ENCODE measurements at places on chromosomes 11 and 22. TPM values are rescaled to one million over a fixed set of nuclear protein-coding genes. Genes with fewer than 3 reads are reported as not detected.

GRCh38 chr22:29207243-29207550 is 1.5 kb downstream of the EMID1 start:
- peaks cover 34% of the 10 kb centered on the region for H3K27me3 ChIP-seq
- no peak overlapping the region for H3K4me3 ChIP-seq
- no peak overlapping the region for H3K27ac ChIP-seq
- peak; percentile 77 for DNase-seq

MISFA gene
- 0.29 TPM for total RNA-seq

KCNA4 gene
- under 0.01 TPM for total RNA-seq

GRCh38 chr11:129440028-129440713 is 64.5 kb downstream of the BARX2 start:
- no peak overlapping the region for H3K27ac ChIP-seq
- H3K4me1 ChIP-seq = no peaks in the 10 kb centered on the region
- no peak overlapping the region for H3K4me3 ChIP-seq
- H3K27me3 ChIP-seq = peaks cover 3% of the 10 kb centered on the region
- no peak for DNase-seq
- H3K36me3 ChIP-seq = no peaks in the 10 kb centered on the region

- peak; percentile 14 for DNase-seq
- no peaks in the 10 kb centered on the region for H3K27me3 ChIP-seq
- H3K27ac ChIP-seq = no peak overlapping the region
- H3K36me3 ChIP-seq = no peaks in the 10 kb centered on the region
Measured at GRCh38 chr11:93194673-93195291, 3.0 kb downstream of the SLC36A4 start.

DNA sequence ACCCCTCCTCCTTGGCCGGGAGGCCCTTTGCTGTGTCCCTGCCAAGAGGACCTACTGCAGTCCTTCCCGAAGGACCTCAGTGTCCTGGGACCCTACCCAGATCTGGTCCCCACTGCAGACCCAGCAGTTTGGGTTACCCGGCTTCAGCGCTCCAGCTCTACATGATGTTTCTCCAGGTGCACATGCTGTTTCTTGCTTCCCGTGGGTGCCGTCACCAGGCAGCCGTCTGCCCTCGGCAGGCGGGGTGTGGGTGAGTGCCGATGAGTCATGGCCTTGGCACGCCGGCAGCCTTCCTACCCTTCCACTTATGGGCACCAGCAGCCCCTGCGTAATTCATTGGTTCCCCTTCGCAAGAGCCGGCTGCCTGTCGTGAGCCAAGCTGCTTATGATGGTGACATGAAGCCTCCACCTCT is 101.8 kb downstream of the BCR start:
- peaks cover 19% of the 10 kb centered on the region for H3K36me3 ChIP-seq
- H3K4me3 ChIP-seq = no peak overlapping the region
- DNase-seq = peak; percentile 98
- H3K27me3 ChIP-seq = no peaks in the 10 kb centered on the region

APOC3 gene
- not detected for total RNA-seq

GRCh38 chr11:27509908-27510307 is 3.3 kb upstream of the LIN7C start:
- peaks cover 24% of the 10 kb centered on the region for H3K4me1 ChIP-seq
- H3K27ac ChIP-seq = no peak overlapping the region
- H3K36me3 ChIP-seq = no peaks in the 10 kb centered on the region
- no peak overlapping the region for H3K4me3 ChIP-seq

DNA sequence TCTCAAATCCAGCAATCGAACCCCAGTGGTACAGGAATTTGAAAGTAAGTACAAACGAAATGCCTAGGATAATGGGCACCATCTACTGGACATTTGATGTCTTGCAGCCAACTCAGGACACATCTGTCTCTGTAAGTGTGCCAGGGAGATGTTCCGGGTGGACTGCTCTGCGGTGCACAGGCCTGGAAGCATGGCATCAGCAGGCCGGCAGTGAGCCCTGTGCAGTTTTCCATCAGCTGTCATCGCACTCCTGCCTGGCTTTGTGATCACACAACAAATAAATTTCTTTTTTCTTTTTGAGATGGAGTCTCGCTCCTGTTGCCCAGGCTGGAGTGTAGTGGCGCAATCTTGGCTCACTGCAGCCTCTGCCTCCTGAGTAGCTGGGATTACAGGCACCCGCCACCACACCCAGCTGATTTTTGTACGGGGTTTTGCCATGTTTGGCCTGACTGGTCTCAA is 71.0 kb downstream of the JAM3 start:
- H3K27ac ChIP-seq = no peak overlapping the region
- peaks cover 8% of the 10 kb centered on the region for H3K4me1 ChIP-seq
- no peaks in the 10 kb centered on the region for H3K27me3 ChIP-seq
- peak; percentile 86 for DNase-seq
- H3K4me3 ChIP-seq = peak overlapping the region; percentile 43

- no peak for DNase-seq
- no peak overlapping the region for H3K27ac ChIP-seq
- no peak overlapping the region for H3K4me3 ChIP-seq
- H3K36me3 ChIP-seq = no peaks in the 10 kb centered on the region
- peaks cover 16% of the 10 kb centered on the region for H3K4me1 ChIP-seq
Measured at GRCh38 chr11:107688322-107688918, 23.4 kb downstream of the SLN start.

DMC1 gene
- 3.3 TPM for total RNA-seq

DNA sequence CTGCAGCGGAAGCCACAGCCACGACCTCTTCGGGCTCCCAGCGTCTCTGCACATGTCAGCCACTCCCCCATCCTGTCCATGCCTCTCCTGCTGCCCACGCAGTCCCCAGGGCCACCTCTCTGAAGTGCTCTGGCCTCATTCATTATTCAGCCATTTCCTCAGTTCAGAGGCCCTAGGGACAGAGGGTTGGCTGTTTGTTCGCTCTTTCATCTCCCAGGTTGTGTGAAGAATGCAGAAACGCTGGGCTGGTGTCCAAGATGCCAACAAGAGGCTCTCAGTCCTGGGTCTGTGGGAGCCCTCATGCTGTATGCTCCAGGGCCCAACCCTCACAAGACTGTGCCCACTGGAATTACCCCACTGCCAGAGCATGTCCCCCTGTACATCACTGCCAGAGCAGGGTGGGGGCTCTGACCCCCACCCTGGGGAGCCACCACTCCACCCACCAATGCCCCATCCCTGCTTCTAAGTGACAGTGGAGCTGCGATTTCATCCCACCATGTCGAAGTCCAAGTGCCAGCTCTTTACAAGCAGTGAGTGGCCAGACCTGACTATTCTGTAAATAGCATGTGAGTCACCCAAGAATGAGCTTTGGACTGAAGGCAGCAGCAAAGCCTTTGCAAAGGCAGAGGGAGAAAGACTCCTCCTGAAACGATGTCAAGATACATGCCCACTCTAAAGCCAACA is 209.6 kb downstream of the BUD13 start:
- no peaks in the 10 kb centered on the region for H3K27me3 ChIP-seq
- no peak overlapping the region for H3K4me3 ChIP-seq
- no peak overlapping the region for H3K27ac ChIP-seq
- no peak for DNase-seq

C22orf31 gene
- not detected for total RNA-seq

SHISAL1 gene
- 52.5 TPM for total RNA-seq

RAB3IL1 gene
- total RNA-seq = 20.3 TPM

BTBD18 gene
- not detected for total RNA-seq

CALCA gene
- total RNA-seq = not detected

DERL3 gene
- total RNA-seq = 0.36 TPM

DNA sequence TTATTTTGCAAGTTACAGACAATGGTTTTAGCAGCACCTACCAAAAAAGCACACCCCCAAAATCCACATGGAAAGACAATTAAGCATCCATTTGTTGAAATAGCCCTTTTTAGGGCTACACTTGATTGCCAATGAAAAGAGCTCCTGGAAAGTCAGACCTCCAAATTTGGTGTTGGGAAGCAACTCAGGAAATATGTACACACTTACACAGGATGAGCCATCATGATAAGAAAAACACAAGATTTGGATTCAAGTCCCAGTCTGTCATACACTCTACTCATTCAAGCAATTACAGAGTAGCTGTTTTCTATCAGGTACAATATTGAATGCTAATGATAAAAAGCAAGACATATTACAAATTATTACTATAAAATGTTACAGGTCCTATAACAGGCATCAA is 31.5 kb downstream of the FAM168A start:
- H3K36me3 ChIP-seq = no peaks in the 10 kb centered on the region
- H3K27me3 ChIP-seq = no peaks in the 10 kb centered on the region
- H3K27ac ChIP-seq = peak overlapping the region; percentile 23
- H3K4me3 ChIP-seq = no peak overlapping the region
- peaks cover 19% of the 10 kb centered on the region for H3K4me1 ChIP-seq

DNA sequence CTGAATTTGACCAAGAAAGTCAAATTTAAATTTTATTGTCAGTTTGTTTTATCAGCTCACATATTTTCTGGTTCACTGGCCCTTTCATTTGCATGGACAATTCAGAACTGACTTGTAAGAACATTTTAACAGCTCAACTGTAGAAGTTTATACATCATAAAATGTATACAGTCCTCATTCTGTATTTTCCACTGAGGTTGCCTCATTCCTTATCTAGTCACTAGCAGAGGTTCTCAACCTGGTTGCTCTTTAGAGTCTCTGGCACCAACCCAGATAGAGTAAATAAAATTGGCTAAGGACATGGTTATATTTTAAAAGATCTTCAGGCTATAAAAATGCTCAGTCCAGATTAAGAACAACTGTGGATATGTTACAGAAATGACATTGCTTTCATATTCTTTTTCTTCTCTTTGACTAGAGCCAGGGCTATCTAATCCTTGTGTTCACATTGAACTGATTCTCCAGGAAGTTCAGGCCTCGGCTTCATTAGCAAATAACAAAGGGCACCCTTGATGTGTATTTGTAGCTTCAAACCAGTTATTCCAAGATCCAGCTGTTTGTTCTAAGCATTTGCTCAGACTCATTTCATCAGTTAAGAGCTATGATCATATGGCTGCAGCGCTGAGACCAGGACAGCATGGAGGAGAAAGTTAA is 782.5 kb downstream of the ETS1 start:
- no peak for DNase-seq
- no peak overlapping the region for H3K4me3 ChIP-seq
- H3K4me1 ChIP-seq = no peaks in the 10 kb centered on the region
- H3K27ac ChIP-seq = no peak overlapping the region

DNA sequence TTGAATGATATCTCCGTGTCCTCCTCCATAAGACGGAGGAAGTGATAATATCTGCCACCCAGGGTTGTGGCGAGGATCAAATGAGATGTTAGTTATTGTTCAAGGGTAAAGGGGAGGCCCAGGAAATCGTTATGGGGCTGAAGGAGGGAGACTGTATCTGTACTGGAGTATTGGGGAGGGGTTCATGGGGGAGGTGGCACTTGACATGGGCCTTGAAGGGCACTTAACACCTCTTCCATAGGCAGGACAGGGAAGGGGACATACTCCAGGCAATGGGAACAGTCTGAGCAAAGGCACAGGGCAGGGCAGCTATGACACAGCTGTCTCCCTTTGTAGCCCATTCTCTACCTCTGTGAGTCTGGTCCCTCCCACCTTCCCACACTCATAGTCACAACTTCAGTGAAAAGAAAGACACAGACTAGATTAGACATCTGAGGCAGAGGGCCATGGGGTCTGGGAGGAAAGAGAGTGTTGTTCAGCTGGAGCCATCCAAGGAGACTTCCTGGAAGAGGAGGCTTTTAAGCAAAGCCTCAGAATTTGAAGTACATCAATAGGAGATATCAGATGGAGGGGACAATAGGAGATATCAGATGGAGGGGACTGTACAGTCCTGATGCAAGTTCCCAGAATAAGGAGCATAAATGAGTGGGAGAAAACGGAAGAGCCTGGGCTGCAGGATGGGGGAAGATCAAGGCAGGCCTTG is 15.8 kb upstream of the DGKZ start:
- peaks cover 2% of the 10 kb centered on the region for H3K4me1 ChIP-seq
- peaks cover 57% of the 10 kb centered on the region for H3K27me3 ChIP-seq
- peak; percentile 54 for DNase-seq
- H3K36me3 ChIP-seq = no peaks in the 10 kb centered on the region
- no peak overlapping the region for H3K27ac ChIP-seq

- no peaks in the 10 kb centered on the region for H3K27me3 ChIP-seq
- DNase-seq = no peak
- H3K4me3 ChIP-seq = no peak overlapping the region
- no peaks in the 10 kb centered on the region for H3K4me1 ChIP-seq
- H3K36me3 ChIP-seq = no peaks in the 10 kb centered on the region
Measured at GRCh38 chr22:27629908-27630673, 171.5 kb downstream of the MN1 start.

GRCh38 chr22:30755759-30756124 is 61.1 kb downstream of the OSBP2 start:
- peak; percentile 77 for DNase-seq
- no peaks in the 10 kb centered on the region for H3K4me1 ChIP-seq
- no peaks in the 10 kb centered on the region for H3K27me3 ChIP-seq
- H3K27ac ChIP-seq = no peak overlapping the region

DNA sequence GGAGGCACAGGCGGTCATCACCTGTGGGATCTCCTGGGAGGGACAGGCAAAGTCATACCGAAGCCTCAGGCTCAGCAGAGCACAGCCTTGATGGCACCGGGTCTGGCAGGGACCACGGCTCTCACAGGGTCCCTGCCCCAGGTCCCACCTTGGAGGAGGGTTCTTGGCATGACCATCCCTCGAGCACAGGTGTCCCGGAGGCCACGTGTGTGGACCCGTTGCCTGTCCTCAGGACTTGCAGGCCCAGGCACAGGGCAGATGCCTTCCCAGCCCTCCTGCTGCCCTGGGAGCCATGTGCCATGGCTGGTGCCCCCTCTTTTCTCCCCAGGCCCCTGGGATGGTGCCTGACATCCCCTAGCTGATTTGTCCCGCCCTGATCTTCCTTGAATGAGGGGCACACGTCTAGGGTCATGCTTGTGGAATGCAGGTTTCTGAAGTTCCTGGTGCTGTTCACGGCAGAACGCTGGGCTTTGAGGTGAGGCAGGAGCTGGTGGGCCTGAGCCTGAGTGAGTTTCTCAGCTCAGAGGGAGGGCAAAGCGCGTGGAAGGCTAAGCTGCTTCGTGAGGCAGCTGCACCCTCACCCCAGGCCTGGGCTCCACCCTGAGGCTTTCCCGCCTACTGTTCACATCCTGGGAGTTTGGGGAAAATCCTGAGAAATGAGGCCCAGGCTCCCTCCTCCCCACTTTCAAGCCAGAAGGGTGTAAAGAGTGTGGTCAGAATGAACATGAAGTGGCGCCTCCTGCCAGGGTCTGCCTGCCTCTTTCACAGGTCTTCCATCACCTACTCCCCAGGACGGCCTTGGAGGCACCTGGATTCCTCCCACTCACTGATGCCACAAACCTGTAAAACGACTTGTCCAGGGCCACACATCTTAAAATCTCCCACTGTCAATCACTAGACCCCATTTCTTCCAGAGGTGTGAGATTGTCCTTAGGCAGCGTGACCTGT is 325.8 kb upstream of the B3GAT1 start:
- H3K27me3 ChIP-seq = no peaks in the 10 kb centered on the region
- H3K36me3 ChIP-seq = no peaks in the 10 kb centered on the region
- H3K4me3 ChIP-seq = no peak overlapping the region
- no peak for DNase-seq

DNA sequence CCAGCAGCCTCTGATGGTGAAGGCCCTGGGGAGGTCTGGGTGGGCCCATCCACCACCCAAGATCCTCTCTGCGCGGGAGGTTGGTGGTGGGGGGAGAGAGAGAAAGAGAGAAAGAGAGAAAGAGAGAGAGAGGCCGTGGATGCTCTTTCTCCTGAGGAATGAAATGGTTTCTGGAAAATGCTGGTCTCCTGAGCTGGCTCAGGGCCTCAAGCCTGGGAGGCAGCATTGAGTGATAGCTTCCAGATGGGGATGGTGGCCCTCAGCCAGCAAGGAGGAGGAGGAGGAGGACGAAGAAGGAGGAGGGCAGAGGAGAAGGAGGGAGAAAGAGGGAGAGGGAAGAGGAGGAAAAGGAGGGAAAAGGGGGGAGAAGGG is 4.6 kb downstream of the TSPAN32 start:
- no peaks in the 10 kb centered on the region for H3K27me3 ChIP-seq
- no peaks in the 10 kb centered on the region for H3K36me3 ChIP-seq
- H3K27ac ChIP-seq = no peak overlapping the region
- peaks cover 13% of the 10 kb centered on the region for H3K4me1 ChIP-seq
- peak overlapping the region; percentile 31 for H3K4me3 ChIP-seq
